ENCODE measurements at places on chromosomes 4 and X.

DNA sequence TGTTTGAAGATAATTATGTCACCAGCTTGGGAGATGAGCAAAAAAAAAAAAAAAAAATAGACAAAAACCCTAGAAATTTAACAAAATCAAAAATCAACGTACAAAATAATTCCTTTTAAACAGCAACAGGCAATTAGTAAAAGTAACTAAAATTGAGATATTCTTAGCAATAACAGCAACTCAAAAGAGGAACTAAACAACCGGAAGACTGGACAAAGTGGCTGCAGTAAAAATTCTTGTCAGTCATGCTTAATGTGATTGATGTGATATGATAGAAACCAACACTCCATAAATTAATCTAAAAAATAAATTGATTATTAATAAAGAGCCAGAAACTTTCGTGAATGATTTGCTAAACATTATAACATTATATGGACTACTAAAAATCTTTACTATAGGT lies 1534.6 kb upstream of the AGA start:
- DNase-seq = no peak

DNA sequence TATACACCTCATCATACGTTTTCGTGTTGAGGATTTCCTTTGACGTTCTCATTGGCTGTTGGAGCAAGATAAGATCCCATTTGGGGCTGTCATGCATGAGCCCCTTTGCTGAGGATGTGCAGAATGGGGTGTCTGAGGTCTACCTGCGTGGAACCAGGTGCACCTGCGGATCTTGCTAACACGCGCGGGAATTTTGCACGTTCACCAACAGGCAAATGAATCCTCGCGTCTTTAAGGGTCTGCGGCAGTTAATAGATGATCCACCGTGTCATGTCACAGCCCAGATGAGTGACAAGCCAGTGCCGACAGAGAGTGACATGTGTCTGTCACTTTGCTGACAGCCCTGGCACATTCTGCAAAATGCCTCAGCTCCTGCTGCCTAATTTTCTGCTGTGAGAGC lies 56.3 kb upstream of the SHOX start:
- DNase-seq = no peak

DNA sequence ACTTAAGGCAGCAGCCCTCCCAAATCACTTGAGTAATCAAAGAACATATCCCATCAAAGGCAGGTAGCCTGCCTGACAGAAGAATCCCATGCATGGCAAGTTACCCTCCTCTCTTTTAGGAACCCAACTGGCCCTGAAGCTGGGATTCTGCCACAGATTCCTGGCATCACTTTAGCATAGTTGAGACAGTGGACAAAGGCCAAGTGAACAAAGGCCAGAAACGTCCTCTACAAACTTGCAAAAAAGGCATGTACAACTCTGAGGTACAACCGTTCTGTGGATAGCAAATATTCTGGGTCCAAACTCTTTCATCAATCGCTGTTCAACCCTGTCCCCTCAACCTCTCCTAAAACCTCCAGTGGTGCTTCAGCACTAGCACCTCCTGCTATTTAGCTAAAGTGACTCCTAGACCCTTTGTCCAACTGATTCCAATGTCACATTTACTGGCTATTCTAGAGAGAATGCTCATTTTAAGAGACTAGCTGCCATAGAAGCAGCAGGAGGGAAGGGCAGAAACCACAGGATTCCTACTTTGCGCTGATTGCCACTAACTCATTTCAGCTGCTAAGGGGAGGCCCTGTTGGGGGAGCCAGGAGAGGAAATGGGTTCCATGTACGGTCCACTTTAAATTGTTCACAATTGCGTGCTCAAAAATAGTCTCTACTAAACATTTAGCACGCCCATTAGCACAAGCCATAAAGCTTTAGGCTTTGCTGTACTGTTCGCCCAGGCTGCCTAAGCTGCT lies 105.9 kb downstream of the SHROOM4 start:
- no peak for DNase-seq

DNA sequence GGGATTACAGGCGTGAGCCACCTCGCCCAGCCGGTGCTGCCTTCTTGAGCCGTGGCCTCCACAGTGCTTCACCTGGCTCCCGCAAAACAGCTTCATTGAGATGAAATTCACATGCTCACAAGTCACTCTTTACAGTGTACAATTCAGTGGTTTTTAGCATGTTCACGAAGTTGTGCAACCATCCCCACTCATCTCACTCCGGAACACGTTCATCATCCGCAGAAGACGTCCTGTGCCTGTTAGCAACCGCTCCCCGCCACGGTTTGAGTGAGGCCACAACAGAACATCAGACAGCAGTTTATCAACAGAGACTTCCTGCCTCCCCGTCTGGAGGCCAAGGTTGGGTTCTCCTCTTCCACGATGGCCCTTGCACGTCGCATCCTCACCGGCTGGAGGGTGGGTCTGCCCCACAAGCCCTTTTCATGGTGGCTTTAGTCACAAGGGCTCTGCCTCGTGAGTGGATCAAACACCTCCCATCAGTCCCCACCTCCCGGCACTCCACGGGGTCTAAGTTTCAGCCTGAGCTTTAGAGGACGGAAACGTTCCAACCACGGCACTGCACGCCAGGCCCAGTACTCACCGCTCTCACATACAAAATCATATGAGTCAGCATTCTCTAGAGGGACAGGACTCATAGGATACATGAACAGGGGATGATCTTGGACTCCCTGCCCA lies 29.6 kb upstream of the SPON2 start:
- peak; percentile 70 for DNase-seq

GRCh38 chrX:18887177-18887824 lies 96.6 kb downstream of the PHKA2 start:
- DNase-seq = no peak

GRCh38 chr4:53576071-53576617 lies 15.1 kb downstream of the LNX1 start:
- no peak for DNase-seq

GRCh38 chr4:82382751-82383150 lies 9.0 kb upstream of the HNRNPD start:
- DNase-seq = no peak

DNA sequence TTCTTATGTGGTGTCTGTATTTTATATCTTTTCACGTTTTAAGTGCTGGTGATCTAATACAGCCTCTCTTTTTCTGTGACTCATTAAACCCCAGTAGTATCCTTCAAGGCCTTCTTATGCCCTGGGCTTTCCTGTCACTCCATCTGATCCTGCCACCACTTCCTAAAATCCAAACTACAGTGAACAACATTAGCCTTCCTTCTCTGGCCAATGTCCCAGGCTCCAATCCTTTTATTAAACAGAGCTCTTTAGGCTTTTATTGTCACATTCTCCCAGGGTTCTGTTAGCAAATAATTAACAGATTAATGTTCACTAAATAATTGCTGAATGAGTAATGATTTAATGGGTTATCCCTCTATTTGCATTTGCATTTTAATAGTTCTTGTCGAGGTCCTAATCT lies 47.9 kb upstream of the ITM2A start:
- no peak for DNase-seq

- peak; percentile 92 for DNase-seq
Measured at GRCh38 chr4:168831919-168832762, 177.9 kb downstream of the CBR4 start.

DNA sequence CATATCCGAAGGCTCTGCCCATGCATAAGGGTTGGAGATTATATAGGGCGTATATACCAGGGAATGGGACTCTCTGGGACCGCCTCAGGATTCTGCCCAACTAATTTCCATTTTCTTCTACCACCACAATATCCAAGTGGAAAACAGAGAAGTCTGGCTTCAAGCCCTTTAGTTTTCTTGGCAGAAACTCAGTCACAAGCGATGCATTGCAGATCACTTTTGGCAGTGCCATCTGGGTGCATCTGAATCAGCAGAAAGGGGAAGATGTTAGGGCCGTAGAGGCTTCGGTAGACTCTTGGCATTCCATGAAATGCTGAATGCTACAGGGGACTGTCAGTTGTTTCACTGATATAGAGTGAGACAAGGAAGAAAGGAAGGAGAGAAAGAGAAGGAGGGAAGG lies 94.1 kb upstream of the FAM9B start:
- DNase-seq = no peak

DNA sequence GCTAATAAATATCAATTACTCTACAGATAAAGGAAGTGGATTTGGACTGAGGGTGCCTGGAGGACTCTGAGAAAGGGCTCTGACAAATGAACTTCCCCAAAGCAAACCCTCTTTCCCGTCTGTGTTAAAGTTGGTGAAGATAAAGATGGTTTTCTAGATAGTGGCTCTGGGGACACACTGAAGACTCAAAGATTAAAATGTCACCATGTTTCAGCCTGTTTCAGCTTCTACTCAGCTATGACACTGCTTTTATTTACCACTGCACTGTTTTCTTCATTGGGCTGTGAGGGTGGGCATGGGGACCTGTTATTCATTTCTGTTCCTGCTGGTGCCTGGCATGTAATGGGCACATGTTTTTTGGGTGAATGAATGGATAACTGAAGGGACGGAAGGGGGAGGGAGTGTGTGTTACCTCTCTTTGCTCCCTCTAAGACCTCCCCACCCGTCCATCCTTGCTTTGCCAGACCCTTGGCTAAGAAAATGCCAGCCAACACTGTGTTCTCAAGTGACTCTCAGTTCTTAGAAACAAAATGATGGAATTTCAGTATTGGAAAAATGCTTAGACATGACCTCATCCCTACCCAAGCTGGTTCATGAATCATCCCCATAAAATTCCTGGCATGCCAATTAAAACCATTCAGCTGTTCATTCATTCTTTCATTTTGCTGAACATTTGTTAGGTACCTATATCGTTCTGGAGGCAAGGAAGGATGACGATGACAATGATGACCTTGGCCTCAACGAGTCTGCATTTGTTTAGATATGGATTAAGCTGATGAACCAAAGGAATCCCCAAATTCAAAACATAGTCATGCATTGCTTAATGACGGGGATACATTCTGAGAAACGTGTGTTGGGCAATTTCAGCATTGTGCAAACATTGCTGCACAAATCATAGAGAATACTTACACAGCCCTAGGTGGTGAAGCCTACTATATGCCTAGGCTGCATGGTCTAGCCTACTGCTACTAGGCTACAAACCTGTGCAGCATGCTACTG lies 13.4 kb upstream of the STK32B start:
- DNase-seq = peak; percentile 77

DNA sequence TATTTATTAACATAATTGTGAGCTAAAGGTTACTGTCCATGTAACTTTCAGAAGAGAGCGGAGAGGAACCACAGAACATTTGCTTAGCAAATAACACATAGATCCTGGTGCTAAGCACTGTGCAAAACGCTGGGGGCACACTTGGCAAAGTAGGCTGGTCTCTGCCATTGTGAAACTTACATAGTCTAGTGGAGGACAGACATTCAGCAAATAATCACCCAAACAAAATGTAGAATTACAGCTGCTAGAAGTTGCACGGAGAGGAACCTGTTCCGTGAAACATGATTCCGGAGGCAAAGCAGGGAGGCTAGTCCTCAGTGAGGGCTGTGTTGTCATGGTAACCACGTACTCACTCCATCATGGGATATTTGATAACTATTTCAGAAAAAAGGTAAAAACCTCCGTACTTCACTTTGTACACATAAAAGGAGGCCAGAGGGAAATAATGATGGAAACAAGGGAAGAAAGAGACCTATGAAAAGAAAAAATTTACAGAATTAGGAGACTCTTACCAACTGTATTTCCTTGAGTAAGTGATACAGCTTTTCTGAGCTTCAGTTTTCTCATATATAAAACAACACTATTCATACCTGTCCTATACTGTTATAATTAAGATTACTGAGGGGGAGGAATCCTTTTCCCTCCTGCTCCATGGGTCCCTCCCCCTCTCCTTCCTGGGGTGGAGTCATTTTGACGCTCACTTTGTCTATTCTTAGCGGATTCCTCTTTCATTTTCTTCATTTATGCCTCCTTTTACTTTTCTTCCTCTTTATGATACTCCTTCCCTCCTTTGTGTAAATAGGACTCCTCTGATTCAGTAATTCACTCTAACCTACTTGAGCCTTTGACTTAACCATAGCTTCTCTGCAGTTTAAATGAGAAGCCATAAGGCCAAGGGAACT lies 825 bp upstream of the RASGEF1B start:
- no peak for DNase-seq

GRCh38 chrX:67961516-67961915 lies 417.7 kb downstream of the AR start:
- no peak for DNase-seq

- no peak for DNase-seq
Measured at GRCh38 chr4:67874986-67875385, 8.8 kb downstream of the TMPRSS11D start.

- DNase-seq = peak; percentile 39
Measured at GRCh38 chr4:55830048-55830447, 10.5 kb downstream of the EXOC1L start.

DNA sequence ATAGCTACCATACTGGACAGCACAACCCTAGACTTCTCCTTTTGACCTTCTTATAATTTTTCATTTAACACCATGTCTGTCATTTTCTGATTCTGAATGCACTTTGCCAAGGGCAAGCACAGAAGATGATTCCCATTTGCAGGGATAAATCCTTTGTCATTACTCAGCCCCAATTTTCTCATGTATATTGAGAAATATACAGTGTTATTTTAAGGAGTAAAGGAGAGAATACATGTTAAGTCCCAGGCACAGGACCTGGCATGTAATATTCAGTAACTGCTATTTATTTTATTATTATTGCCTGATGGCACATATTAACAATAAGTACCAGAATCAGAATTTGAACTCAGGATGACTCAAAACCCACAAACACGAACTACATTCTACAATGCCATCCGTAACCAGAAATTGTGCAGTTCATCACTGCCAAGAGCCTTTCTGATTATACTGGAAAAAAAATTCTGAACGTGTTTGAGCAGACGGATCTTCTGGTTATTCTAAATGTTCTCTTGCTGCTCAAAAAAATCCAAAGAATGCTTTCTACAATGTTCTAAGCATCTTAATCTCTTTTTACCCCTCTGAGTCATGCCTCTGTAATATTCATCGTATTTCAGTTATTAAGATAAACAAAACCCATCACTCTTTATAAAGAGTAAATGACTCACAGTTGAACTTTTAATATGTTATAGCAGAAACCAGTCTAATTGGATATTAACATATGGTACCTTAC lies 170.0 kb downstream of the MID1 start:
- peak; percentile 72 for DNase-seq

GRCh38 chrX:4547213-4547836 lies 833.9 kb upstream of the PRKX start:
- DNase-seq = peak; percentile 42

DNA sequence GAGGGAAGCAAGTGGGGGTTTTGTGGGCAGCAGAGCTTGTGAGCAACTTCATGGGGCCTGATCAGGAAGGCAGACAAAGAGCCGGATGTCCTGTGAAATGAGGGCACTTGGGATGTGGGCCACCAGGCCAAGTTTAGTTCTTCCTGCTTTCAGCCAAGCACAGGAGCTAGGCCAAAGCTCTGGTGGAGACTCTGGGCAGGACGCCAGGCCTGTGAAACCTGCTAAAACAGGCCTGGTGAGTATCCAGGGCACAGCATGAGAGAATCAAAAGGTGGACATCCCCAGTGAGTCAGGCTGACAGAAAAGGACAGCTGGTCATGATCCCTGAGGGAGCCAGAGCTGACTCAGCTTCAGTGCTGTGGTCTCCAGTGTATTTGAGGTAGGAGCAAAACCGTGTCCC lies 95.7 kb downstream of the NPNT start:
- DNase-seq = peak; percentile 67

Measured in umbilical cord (tissue), 2 donors.